ENCODE measurements at places on chromosomes 6 and 20.

GRCh38 chr20:18279242-18279641 lies 9.1 kb upstream of the ZNF133 start:
- no peak for DNase-seq

DNA sequence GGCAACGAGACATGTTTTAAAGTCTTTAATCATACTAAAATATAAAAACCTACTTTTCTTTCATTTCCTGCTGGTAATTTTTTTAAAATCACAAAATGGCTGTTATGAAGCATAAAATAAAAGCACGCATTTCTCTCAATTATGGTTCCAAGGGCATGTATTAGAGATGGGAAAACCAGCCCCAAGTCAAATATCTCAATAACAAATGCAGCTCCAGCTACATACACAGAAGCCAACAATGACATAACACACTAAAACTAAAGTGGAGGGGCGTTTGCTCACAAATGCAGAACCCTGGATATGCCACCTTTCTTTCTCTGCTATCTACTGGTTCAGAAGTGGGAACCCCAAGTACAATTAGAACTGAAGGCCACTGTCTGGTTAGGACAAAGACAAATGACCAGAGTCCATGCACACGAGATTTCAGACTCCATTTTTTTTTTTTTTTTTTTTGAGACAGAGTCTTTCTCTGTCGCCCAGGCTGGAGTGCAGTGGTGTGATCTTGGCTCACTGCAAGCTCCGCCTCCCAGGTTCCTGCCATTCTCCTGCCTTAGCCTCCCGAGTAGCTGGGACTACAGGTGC lies 27.8 kb downstream of the EZR start:
- DNase-seq = no peak

DNA sequence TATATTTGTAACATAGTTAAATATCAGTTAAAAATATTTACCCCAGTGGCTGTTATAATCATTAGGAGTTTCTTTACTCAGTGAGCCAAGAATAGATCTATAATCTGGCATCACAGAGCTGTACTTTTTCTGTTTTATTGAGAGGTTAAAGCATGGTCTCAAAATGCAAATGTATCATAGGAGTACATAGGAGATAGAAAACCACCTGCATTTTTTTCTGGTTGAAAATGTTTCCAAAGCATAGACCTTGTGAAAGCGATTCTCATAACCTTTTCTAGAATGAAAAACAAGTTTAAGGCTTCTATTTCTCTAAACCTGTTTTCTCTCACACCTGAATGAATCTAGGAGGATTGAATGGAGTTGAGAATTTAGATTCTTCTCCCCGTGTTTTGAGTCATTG lies 14.4 kb downstream of the KCNQ5 start:
- no peak for DNase-seq

- no peak for DNase-seq
These were observed 392 bp upstream of the TASP1 start for GRCh38 chr20:13639150-13639497.

- no peak for DNase-seq
These were observed 6.2 kb downstream of the BMP7 start for GRCh38 chr20:57259938-57260921.

DNA sequence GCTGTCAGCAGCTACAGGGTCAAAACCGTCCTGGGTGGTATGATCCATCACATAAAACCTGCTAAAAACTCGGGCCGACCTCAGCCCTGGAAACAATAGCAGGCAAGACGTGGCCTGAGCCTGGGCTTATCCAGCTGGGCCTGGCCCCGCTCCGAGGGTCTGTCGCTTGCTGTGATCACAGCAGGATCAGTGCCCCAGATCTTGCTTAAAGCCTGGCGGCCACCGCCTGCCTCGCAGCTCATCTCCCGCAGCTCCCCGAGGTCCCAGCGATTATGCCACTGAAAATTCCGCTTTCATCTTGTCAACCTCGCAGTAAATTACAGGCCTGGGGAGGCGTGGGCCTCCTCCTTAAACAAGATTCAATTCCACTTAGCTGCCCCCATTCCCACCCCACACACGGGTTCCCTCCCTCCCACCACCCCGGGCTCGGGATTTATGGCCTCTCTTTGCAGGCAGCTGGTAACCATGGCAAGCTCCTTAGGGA lies 40.1 kb downstream of the CDH22 start:
- no peak for DNase-seq

Measured in common myeloid progenitor, CD34-positive (primary cell).